RPMI7951 (cell line): ENCODE measurements at places on chromosomes 3 and 15. TPM values are rescaled to one million over a fixed set of nuclear protein-coding genes. Genes with fewer than 3 reads are reported as not detected.

Gene DUOX1
- not detected in 2 replicates for total RNA-seq

Gene CAMK2N2
- 0.29 and 0.96 TPM in 2 replicates for total RNA-seq

Gene C15orf62
- total RNA-seq, result not detected in 2 replicates

Gene CDC25A
- total RNA-seq, result 13.5 and 16.9 TPM in 2 replicates

Gene ACP3
- total RNA-seq, result 0.59 and 1.7 TPM in 2 replicates

Gene DPPA2
- not detected in 2 replicates for total RNA-seq

Gene FSIP1
- 1.9 and 2.1 TPM in 2 replicates for total RNA-seq

Gene MCF2L2
- 0.24 TPM in 1 of 2 replicates, not detected in the other for total RNA-seq

Gene MAN2A2
- total RNA-seq, result 6.5 and 7.1 TPM in 2 replicates

Gene ZNF148
- total RNA-seq, result 23.2 and 30.3 TPM in 2 replicates

Gene SCAANT1
- not detected in 2 replicates for total RNA-seq

Gene USP19
- 29.1 and 42.4 TPM in 2 replicates for total RNA-seq

GRCh38 chr3:157606011-157606851, 103.0 kb upstream of the VEPH1 start:
- peak; percentile 74 for DNase-seq

GRCh38 chr3:133112666-133113065, 74.5 kb downstream of the TMEM108 start:
- no peak for DNase-seq

DNA sequence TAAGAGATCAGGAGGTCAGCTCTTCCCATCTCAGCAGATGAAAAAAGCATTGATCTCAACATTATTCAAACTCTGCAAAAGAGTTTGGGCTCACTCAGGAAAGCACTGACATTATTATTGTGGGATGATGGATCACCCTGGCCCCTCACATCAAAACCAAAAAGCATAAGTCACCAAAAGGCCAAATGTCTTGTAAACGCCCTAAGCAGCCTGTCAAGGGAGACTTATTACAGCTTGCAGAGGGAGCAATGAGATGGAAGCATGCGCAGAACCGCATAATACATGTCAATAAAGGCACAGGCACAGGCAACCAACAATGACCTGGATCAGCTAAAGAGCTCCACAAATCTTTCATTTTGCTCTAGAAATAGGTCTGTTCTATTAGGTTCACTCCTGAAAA, 4.6 kb downstream of the FSIP1 start:
- DNase-seq, result no peak

DNA sequence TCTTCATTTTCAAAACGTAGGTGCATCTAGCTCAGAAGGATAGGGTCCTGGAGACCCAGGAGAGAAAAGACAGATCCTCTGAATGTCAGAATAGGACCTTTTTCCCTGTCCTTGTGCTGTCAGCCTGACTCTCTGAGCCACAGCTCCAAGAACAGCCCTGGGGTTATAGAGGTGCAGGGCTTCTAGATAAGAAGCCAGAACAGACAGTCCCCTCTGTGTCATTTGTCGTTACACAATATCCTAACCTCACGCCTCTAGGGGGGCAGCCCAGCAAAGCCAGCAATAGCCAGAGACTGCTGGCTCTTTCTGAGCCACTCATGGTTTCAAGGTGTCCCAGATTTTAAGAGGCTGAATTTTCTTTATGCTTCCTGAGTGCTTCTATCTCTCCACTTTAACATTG, 153.2 kb upstream of the THBS1 start:
- DNase-seq, result peak; percentile 74

- no peak for DNase-seq
These were observed 63.7 kb upstream of the SENP5 start for GRCh38 chr3:196803891-196804468.

DNA sequence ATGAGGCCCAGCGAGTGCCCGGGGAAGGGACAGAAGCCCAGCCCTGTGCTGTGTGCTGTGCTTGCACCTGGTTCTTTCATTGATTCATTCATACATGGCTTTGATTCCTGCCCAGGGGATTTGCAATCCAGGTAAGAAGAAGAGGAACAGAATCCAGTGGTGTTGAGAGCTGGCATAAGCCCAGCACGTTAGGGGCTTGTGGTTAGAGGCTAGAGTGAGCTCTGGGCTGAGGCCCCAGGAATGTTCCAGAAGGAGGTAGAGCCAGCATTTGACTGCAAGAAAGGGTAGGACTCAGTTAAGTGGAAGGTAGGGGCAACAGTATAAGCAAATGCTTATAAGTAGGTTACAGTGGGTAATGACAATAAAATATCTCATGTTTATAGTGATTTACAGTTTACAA, 2.3 kb downstream of the VWA5B2 start:
- no peak for DNase-seq

- no peak for DNase-seq
These were observed 70.4 kb downstream of the CBLB start for GRCh38 chr3:105798381-105798934.

DNA sequence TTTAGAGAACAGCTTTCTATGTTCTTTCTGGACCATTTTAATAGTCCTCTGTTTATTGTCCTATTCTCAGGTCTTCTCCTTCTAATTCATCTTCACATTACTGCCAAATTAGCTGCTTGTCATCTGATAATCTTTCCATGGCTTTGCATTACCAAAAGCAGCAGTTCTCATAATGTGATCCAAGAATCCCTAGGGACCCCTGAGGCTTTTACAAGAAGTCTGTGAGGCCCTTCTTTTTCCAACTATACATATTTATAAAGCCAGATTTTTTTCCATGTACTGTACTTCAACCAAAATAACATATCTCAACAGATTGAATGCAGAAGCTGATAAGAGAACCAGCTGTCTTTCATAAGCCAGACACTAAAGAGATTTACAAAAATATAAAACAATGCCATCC, 162.5 kb upstream of the BFSP2 start:
- no peak for DNase-seq

DNA sequence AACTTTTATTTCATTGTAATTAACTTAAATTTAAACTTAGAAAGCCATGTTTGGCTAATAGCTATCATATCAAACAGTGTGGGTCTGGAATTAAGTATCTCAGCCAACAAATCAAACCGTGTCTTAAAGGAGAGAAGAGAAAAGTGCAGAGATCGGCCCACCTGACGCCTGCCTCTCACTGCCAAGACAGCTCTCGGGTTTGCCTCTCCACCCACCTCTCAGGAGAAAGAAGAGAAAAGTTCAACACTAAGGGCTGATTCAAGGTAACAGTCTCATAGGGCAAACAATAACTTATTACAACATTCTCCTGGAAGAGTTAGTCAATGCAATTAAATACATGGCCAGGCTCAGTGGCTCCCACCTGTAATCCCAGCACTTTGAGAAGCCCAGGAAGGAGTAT, 64.8 kb upstream of the PRR20G start:
- DNase-seq, result no peak

GRCh38 chr3:147589016-147589415, 179.9 kb downstream of the ZIC1 start:
- no peak for DNase-seq

DNA sequence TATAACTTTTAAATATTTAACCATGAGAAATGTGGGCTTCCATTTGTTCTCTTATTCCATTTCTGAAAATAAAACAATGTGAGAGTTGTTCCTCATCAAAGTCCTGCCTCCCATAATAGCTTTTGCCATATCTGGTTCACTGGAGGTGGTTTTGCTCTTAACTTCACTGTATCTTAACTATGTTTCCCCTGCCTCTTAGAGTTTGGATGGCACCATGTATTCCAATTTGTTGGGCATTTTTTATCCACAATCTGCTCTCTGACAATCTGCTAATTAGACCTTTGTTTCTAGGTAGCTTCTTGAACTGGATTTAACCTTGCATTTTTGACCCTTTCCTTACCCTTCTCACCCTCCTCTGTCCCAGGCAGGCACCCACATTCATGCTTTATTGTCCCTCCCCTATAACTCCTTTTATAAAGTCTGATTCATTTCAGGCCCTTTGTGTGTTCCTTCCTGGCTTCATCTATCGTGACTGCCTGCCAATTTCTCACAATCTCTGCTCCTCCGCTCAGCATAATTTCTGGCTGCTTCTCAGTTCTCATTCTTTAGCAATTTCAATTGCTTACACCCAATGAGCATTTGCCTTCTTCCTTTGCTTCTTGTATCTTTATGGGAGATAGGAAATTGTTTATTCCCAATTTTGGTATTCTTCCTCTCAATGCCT, 144.2 kb upstream of the ARHGEF26 start:
- DNase-seq, result no peak

DNA sequence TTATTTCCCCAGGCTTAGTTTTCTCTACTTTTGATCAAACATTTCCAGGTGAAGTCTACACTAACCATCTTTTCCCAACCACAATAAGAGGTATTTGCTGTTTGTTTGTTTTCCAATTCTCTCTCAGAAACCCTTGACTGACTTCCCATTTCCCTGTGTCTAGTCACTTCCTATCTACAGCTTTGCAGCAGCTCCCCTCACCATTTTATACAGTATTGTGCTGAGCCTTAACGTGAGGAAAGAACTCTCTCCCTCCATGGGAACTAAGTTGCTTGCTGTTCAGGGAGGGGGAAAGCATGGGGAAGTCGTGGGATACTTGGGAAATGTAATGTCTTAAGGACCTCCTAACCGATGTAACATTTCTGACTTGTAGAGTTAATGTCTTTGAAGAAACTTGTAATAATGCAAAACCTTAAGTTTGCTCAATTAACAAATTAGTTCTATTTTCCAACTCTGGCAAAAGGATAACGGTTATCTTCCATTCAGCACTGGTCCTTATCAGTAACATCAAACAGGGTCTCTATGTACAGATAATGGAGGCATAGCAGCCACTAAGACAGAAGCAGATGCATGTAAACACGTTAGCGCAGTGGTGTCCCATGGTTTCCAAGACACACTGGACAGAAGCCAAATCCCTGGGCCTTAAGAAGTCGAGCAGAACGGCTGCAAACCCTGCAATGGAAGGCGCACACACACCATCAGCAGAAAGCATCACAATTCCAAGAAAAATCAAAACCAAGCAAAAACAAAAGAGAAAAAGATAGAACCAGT, 39.7 kb downstream of the NPTN start:
- no peak for DNase-seq

- peak; percentile 76 for DNase-seq
These were observed 3.6 kb downstream of the BCL6 start for GRCh38 chr3:187741403-187742350.

DNA sequence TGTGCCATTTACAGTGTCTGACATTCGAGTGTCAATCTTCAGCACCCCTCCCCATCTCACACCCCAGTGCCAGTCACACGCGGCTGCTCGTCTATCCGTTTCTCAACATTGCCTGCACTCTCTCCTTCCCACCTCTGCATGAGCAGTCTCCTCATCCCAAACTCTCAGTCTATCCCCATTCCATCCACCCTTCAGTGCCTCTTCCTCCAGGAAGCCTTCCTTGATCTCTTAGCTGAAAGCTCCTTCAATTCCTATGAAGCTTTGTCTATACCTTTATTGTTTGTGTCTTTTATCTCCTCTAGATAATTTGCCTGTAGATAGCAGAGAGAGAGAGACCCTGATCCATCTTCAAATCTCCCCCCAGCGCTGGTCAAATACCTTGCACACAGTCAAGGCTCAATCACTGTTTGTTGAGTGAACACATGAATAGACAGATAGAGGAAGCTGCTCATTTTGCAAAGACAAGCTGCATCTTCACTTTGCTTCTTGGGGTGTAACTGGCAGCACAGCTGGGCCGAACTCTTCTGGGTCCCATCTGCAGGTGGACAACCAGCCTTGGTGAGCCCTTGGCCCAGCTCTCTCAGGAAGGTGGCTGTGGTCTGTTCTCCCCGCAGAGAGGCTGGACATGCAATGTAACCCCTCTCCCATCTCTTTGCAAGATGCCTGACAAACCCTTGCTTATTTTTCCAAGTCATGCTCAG, 52.8 kb downstream of the ITGA11 start:
- DNase-seq, result no peak

DNA sequence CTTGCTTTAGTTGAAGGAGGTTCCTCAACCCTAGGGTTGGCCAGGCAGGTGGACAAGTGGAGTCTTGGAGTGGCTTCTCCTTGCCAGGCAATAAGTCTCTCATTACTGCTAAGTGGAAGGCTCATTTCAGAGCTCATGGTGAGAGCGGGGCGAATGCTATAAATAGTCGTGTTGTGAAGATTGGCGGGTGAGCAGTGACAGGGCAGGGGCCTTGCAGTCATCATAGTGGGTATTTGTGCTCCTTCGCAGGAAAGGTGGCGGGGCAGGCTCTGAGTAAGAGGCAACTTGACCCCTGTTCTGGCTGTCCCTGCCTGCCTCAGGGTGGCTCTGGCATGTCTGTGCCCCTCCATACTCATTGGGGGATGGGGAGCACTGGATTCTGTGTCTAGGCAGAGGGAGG, 8.7 kb upstream of the GRM2 start:
- no peak for DNase-seq

- DNase-seq, result no peak
These were observed 3.3 kb upstream of the DNAJA4 start for GRCh38 chr15:78261062-78261461.

GRCh38 chr3:15539066-15539465, 17.6 kb upstream of the COLQ start:
- DNase-seq, result no peak

DNA sequence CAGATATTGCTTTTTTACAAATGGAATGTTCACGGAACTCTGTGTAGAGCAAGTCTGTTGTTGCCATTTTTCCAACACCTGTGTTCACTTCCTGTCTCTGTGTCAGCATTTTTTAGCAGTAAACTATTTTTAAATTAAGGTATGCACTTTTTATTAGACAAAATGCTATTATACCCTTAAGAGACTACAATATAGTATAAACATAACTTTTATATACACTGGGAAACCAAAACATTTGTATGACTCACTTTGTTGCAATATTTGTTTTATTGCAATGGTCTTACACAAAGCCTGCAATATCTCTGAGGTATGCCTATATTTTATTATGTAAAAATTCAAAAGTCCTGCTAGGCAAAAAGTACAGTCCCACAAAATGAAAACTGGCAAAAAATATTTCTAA, 39.8 kb upstream of the FGF7 start:
- DNase-seq, result no peak

GRCh38 chr15:99850517-99850916, 117.3 kb upstream of the LYSMD4 start:
- no peak for DNase-seq

- no peak for DNase-seq
These were observed 253.1 kb downstream of the RBMS3 start for GRCh38 chr3:29534006-29534405.
